Stimulated activated CD8-positive, alpha-beta memory T cell treated with anti-CD3 and anti-CD28 coated beads, Interleukin-4, amount 100 ng/mL, for 1 hour (primary cell): ENCODE measurements at places on chromosomes 7 and 10.

DNA sequence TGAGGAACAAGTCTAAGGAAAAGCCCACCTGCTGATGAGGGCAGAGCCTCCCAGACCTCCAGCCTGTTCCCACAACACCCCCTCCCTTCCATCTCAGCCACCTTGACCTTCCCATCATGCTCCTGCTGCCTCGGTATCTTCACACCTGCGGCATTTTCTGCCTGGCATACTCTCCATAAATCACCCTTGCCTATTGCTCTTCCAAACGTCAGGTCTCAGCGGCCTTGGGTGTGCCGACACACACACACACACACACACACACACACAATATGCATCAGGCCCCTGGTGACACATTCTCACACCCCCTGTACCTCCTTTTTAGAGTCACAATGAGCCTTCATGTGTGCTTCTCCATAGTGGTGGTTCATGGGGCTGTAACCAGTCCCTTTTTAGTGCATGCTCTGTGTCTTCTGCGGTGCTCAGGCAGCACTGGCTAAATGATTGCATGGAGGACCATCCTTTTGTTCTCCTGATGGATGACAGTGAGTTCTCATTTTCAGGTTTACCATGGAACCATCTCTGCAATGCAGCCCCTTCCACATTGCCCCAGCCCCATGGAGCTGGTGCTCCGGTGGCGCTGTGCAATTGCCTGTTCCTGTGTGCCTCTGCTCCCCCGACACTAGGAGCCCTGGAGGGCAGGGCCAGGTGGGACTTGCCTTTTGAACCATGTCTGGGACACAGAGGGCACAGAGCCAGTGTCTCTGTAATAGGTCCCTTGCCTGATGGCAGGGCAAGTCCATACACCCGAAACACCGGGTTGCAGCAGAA lies 4.5 kb downstream of the ADIRF start:
- no peak for DNase-seq

DNA sequence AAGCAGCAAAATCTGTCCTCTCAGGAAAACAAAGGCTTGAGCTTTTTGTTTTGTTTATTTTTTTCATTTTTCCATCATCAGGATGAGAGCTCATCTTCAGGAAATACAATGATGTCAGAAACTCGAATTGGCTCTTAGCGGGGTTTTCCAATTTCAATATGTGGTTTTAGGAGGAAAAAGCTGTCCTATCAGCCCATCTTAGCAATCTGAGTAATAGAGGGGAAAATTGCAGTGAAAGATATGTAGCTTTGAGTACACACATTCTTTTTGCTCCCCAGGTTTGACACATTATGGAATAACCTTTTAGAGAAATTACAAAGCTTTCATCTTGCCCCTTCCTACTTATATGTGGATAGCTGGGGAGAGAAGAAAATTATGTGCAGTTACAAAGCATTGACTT lies 113.6 kb upstream of the MYO3A start:
- DNase-seq, result no peak

DNA sequence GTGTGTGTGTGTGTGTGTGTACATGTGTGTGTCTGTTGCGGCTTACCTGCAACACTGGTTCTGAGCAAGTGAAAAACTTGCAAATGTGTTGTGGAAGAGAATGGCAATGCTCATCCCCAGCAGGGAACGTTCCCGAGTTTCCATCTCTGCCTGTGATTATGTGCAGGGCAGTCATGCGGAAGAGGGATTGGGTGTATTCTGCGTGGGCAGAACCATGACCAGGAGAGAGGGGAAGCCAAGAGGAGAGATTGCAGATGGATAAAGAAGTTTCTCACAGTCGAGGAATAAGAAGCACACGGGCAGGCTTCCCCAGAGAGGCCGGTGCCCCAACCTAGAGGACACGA lies 99.9 kb downstream of the CTBP2 start:
- no peak for DNase-seq

DNA sequence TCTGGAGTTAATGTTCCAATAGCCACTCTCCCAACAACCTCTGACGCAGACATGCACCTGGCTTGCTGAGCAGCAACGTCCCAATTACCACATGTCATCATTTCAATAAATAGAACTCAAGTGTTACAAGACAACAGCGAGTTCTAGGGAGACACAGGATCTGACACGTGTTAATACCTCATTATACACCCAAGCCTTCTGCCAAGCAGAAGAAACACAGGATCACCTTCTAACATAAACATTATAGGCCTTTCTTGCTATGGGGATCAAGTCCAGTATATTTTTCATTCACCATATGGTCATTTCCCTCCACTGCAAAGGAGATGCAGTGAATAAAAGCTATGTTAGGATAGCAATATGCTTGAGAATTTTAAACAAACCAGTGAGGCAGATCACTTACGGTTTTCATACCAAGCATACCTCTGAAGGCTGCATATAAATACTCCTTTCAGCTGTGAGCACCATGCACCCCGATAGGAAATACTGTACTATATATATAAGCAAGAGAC lies 74.2 kb downstream of the JAZF1 start:
- DNase-seq, result no peak

DNA sequence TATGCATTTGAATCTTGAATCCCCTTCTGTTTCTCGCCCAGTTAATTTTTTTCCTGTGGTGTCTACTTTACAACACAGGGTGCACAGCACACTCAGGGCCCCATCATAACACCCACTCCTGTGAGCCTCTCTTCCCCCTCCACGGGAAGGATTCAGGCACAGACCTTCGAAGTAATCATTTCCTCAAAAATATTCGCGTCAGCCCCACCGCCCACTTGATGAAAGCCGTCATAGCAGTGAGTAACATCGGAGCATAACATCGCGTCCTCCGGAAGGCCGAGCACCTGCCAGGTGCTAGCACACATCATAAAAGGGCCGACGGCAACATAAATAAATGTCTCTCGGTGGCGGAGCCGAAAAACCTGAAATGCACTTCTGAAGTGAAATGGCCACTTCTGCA lies 201.7 kb upstream of the ADARB2 start:
- DNase-seq, result no peak

- no peak for DNase-seq
Measured at GRCh38 chr10:77907900-77908717, 18.4 kb downstream of the DLG5 start.

GRCh38 chr7:144416341-144416740 lies 12.8 kb upstream of the NOBOX start:
- DNase-seq, result no peak

- DNase-seq, result no peak
Measured at GRCh38 chr7:83934118-83934734, 260.4 kb downstream of the SEMA3A start.

DNA sequence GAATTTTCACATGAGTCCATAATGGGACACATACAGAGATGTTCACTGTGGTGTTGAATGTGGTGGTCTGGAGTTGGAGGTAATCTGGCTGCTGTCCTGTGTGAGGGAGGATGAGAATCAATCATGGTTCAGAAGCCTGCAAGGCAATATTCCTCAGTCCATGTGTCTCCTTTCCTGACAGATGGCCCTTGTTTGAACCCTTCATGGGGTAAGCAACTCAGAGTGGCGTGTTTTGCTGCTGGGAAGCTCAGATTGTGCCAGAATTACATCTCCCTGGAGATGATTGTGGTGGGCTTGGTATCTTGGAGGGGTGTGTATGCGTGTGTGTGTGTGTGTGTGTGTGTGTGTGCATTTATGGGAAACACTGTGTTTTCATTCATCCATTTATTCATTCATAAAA lies 44.5 kb upstream of the COMTD1 start:
- no peak for DNase-seq

- no peak for DNase-seq
Measured at GRCh38 chr7:99825452-99825851, 2.4 kb upstream of the CYP3A43 start.

GRCh38 chr7:127799535-127800305 lies 147.7 kb downstream of the SND1 start:
- no peak for DNase-seq

DNA sequence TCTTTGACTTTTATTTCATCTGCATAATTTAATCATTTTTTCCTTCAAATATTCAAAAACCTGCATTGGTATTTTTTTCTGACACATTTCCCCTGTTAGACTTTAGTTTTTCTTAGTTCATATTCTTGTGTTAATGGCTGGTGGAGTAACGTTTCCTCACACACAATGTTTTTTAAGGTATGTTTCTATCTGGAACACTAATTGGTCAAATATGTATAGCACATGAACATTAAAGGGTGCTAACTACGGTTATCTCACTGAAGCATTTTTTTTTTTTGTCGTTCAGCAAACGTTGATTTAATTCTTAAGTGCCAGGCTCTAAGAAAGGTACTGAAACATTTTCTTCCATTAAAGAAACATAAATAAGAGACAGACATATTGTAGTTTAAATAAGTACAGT lies 87.7 kb downstream of the PTPRZ1 start:
- DNase-seq, result no peak

GRCh38 chr7:10128748-10129147 lies 844.9 kb upstream of the PHF14 start:
- DNase-seq, result no peak

DNA sequence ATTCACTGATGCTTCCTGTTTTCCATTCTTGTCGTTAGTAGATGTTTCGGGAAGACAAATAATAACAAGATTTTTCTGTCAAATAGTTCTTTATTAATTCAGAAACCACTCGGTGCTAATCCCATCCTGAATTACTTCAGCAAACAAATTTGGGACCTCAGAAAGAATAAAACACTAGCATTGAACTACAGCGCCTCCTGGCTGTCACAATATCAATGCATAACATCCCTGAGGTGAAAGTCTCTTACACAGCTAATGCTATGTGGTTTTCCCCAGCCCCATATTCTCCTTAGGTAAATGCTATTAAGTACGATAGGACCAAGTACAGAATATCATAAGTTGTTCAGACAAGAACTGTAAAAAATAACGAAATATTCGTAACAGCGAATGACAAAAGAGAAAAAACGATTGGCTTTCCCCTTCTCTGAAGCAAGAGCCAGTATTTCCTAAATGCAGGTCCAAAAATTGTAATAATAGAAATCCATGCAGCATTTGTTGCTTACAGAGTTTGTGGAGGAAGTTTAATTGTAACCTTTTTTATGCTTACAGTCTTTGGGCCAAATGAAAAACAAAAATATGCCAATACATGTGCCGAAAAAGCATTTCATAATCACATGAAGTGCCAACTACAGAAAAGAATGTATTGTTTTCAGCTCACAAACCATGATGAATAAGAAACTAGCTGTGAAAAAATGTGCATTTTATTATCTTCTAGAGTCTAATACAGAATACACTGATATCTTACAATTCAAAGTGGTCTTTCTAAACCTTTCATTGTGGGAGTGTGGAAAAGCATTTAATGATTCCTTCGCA lies 47.3 kb downstream of the MYPN start:
- peak; percentile 29 for DNase-seq

DNA sequence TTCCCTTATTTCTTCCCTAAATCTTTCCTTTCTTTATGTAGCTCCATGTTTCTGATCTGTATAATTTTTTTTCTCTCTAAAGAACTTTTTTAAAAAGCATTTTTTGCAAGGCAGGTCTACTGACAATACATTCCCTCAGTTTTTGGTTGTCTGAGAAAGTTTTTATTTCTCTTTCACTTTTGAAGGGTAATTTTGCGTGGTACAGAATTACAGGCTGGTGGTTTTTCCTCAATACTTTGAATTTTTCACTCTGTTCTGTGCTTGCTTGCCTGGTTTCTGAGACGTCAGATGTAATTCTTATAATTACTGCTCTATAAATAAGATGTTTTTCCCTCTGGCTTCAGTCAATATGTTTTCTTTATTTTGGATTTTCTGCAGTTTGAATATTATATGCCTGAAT lies 205.4 kb upstream of the VSTM2A start:
- no peak for DNase-seq

DNA sequence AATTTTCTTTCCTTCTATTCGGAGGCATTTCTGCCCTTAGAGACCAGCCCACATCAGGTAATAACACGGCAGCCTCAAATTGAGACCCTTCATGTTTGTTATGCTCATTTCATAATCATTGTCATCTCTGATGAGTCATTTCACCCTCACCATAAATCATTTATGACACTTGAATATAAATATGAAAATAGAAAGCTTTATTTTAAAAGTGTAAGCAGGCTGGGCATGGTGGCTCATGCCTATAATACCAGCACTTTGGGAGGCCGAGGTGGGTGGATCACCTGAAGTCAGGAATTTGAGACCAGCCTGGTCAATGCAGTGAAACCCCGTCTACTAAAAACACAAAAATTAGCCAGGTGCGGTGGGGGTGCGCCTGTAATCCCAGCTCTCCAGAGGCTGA lies 57.4 kb upstream of the EGFR start:
- no peak for DNase-seq

- no peak for DNase-seq
Measured at GRCh38 chr7:121204537-121204936, 124.3 kb upstream of the WNT16 start.

- no peak for DNase-seq
Measured at GRCh38 chr7:107962817-107963216, 40.1 kb downstream of the LAMB1 start.

GRCh38 chr10:111707076-111707475 lies 476.5 kb downstream of the GPAM start:
- DNase-seq, result no peak

GRCh38 chr10:132850896-132851295 lies 64.9 kb upstream of the NKX6-2 start:
- no peak for DNase-seq

GRCh38 chr7:94436700-94437099 lies 42.0 kb downstream of the COL1A2 start:
- DNase-seq, result no peak

GRCh38 chr10:119418362-119418761 lies 124.2 kb downstream of the RGS10 start:
- DNase-seq, result no peak

DNA sequence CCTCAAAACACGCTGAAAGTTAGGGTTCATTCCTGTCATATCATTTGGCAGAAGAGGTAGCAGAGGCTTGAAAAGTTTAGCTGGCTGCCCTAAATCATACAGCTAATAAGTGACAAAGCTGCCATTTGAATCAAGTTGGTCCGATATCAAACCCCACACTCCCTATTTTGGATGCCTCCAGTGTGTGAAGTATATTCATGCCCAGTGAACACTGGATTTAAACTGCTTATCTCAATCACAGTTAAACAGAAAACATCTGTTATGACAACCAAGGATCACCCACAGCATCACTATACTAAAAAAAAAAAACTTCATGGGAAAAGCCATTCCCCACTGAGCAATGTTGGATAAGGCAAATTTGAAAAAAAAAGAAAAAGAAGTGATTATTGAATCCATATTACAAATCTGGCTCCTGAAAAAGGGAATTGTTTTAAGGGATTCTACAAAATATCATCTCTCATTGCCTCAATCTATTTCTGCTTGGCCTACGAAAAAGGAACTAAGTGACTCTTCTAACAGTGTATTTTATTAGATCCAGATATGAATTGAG lies 48.3 kb downstream of the ABCB1 start:
- DNase-seq, result no peak

DNA sequence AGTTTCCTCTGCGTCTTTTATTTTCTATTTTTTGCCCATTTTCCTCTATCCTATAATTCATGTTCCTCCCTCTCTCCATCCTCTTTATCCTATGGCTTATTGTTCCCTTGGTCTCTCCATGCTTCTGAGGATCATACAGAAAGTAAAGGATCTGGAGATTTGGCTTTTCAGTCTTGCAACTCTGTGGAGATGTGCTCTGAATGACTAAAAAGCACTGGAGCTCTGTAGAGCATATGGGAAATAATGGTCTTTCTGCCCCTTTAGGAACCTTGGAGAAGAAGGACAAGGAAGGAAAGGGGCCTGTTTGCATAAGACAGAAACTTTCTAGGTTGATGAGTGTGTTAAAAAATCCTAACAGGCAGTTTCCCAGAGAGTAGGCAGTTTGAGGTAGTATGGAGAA lies 120.1 kb downstream of the PHTF2 start:
- no peak for DNase-seq
